ENCODE measurements at places on chromosomes 12 and 14.
A peak's percentile ranks its signal among the peaks of the same experiment; 100 is the strongest.

DNA sequence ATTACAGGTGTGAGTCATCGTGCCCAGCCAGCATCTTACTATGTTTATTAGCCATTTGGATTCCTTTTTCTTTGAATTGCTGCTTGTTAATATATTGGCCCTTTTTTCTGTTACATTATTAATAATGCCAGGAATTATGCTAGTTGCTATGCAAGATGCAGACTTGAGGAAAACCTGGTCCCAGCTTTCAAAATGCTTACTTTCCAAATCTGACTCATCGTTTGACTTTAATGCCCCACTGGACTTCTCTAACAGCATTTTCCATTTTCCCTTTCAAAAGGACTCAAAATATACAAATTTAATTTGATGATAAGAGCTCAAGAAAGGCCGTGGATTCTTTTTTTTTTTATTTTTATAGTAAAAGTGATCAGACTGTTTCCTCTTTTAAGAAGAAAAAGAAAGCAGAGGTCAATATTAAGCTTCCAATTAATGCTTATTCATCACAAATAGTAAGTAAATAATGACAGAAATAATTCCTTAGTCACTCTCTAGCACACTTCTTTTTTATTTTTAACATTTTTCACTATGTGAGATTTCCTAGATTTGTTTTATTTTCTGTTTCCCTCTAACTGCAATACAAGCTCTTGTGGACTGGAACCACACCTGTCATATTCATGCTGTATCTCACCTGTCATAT, 146.1 kb upstream of the FGD4 start:
- DNase-seq, result no peak

- peak; percentile 29 for DNase-seq
Measured at GRCh38 chr12:103197725-103198388, 240.4 kb downstream of the ASCL1 start.

DNA sequence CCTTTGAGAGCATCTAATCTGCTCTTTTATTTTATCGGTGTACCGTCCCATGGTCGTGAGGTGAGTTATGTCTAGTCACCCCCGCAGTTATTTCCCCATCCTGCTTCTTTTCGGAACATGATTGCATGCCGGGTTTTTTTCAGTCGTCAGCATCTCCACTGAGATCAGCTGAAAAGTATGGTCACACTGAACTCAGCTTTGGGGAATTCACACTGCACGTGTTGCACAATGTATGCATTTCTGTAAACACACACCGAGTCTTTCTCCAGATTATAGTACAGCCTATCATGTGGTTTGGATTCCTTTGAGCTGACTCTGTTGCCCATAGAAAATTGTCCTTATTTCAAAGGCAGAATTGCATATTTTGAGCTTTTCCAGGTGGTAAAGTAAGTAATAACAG, 24.6 kb downstream of the PLXNC1 start:
- no peak for DNase-seq

DNA sequence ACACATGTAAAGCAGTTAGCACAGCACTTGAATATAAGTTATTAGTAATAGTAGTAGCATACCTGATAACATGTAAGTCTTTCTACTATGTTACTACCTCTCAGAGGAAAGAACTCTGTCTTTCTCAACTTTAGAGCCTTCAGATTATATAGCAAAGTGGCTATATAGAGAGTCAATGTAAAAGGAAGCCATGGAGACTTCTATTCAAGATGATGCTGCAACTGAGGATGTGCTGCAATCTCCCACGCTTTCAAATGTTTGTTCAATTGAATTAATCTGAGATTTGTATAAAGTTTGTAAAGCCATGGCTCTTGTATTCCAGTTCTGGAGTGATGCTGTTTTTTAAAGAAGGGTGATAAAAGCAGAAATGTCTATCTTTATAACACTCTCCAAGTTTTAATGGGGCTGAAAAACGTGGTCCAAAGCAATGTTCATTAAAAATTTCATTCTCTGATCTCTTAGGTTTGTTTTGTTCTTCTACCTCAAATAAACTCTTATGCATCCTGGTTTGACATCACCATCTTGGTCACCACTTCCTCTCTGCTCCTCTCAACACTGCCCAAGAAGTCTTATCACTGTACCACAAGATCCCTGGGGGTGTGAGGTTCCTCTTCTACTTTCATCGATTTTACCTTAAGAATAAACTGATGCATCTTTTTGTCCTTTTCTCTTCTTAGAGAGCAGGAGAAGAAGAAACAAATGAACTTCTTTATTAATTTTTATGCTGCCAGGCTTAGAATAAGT, 40.6 kb downstream of the C12orf42 start:
- no peak for DNase-seq

GRCh38 chr12:123062681-123063486, 82.4 kb downstream of the ARL6IP4 start:
- no peak for DNase-seq

DNA sequence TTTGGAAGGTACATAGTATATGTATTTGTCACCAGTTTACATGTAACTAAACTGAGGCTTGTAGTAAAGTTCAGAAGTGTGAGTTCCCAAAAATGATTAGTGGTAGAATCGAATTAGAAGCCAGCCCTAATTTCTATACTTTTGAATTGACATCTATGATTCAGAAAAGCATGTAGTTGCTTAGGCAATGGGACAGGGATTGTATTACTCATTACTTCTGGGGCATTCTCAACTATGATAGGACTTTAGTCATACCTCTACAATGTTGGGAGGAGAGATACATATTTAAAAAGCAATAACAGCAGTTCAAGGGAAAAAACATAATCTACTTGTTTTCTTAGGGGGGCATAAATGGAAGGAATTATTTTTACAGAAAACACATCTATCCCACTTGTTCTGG, 277.9 kb upstream of the E2F7 start:
- DNase-seq, result no peak

DNA sequence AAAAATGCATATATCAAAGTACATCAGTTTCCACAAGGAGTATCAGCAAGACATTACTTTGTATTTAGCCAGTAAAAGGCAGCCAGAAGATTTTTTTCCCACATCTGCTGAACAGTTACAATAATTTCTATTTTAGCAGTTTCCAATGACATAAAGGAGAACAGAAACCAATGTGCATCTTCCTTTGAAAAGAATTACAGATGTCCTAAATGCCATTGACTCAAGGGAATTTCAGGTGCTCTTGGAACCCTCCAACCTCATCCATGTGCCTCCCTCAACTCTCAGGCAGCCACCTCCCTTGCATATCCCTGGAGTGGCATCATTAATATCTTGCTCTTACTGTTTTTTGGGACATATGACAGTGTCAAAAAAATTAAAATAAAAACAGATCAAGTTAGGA, 62.2 kb upstream of the ST8SIA1 start:
- DNase-seq, result no peak

- no peak for DNase-seq
Measured at GRCh38 chr14:70652871-70653270, 11.2 kb downstream of the TTC9 start.

GRCh38 chr12:108237272-108237671, 101.8 kb downstream of the CMKLR1 start:
- no peak for DNase-seq

DNA sequence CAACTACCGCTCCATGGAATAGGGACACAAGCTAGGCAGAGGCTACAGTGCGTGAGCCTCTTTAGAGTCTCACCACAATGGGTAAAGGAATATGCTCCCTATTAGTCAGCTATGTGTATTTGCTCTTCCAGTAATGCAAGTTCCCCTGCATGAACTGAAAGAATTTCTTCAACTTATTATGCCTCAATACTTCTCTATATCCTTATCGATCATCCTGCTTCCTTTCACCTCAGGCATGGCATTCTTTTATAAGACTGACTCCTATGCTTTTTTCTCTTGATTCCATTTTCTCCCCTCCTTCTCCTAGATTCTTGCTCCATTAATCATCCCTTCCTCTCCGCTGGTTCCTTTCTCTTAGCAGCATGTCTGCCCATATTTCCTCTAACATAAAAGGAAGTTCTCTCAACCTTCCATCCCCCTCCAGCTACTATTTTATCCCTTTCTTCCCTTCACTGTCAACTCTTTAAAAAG, 94.5 kb upstream of the CPM start:
- DNase-seq, result no peak

- no peak for DNase-seq
Measured at GRCh38 chr12:123433615-123434014, 2.9 kb downstream of the RILPL2 start.

GRCh38 chr14:85169381-85169780, 360.6 kb upstream of the FLRT2 start:
- no peak for DNase-seq

- no peak for DNase-seq
Measured at GRCh38 chr12:63963868-63964267, 119.4 kb downstream of the SRGAP1 start.

- no peak for DNase-seq
Measured at GRCh38 chr12:89717759-89718523, 9.3 kb upstream of the ATP2B1 start.

DNA sequence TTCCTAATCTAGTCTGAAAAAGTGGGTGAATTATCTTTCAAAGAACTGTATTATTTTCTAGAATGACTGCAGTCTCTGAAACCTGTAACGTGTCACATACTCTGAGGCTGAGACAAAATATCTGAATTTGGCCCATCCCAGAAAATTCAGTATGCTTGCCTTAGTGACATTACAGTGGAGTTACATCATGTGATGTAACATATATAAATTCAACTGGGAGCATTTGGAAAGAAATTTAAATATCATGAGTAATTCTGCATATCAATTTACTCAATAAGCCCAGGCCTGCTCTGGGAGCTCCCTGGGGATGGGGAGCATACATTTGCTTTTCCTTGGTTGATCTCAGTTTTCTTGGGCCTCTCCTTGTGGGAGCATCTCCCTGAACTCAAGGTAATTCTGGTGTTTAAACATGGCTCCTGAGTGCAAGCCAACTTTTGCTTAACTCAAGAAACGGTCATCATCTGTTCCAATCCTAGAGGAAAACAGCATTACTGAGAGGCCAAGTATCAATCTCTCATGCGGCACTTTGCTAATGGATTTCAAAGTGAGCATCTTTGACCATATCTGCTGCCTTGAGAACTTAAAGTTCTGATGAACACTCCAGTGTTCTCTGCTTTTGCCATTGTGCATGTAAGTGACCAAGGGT, 54.4 kb downstream of the AKAP6 start:
- DNase-seq, result no peak

DNA sequence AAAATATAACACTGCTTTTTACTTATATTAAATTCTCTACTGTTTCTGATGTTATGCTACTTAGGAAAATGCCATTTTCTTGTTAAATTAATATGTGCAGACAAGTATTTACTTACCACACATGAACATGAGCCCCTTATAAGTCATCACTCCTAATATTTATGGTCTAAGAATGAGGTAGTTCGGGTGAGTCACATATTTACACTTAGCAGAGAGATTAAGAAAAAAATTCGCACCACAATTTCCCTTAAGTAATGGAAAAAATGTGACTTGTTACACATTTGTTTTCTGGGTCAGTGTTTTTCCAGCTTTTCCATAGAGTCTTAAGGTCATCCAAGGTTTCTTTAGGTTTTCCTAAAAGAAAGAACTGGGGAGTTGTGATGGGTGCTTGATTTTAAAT, 68.3 kb downstream of the RERG start:
- no peak for DNase-seq

DNA sequence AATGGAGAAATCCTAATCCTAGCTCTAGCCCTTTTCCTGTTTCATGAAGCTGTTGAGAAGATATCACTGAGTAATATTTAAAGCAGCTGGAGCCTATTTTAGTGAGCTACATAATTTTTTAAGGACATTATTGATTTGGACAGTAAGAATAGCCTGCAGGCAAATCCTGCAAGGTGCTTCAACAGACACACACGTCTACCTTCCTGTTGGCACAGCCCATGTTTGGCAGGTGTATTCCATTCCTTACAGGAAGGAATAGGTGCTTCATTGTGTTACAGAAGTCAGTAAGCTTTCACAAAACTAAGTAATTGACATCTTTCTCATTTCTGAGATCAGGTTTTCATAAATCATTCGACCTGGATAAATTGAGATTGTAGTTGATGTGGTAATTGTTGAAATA, 50.6 kb downstream of the FOXA1 start:
- DNase-seq, result no peak

- DNase-seq, result no peak
Measured at GRCh38 chr14:95535226-95536021, 574 bp downstream of the GLRX5 start.

GRCh38 chr14:61491224-61491623, 169.8 kb downstream of the PRKCH start:
- no peak for DNase-seq

GRCh38 chr14:35335388-35336092, 43.4 kb downstream of the PSMA6 start:
- DNase-seq, result no peak

DNA sequence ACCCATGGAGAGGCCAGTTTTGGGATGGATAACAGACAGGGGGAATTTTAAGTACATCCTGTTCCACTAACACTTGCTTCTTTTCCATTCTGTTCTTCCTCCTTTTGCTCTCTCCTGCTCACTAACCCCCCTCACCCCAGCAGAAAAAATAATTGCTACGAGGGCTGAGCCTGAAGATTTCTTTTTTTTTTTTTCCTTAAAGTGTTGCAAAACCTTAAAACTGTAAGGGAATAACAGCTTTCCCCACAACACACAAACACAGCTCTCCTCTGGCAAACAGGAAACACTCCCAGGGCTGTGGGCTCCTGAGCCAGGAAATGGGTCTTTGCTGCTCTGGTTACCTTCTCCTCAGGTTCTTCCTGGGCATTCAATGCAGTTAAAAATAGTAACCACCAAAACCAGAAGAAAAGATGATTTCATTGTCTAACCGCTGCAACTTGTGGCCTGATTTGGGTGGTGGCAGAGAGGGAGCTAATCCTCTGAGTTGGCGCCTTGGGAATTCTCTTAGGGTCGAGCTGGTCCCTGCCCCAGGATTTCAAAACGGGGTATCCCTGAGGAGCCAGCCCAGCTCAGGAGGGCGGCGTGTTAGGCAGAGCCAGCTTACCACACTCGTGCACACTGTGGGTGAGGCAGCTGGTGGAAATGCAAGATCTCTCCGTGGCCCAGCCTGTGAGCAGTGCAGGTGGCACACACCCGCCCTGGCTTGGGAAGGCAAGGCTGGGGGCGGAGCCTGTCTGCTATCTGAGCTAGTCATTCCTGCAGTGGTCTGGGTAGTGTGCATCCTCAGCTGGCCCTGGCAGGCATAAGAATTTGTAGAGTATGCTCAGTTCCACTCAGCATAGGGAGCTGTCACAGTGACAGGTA, 17.1 kb upstream of the EMP1 start:
- peak; percentile 56 for DNase-seq
